H7 (cell line): ENCODE measurements at places on chromosomes 5 and 9. TPM values are rescaled to one million over a fixed set of nuclear protein-coding genes. Genes with fewer than 3 reads are reported as not detected.

GRCh38 chr9:95128177-95128524 lies 189.4 kb downstream of the FANCC start:
- no peak for DNase-seq

GRCh38 chr9:77731008-77731698 lies 83.0 kb upstream of the GNA14 start:
- DNase-seq: no peak

DNA sequence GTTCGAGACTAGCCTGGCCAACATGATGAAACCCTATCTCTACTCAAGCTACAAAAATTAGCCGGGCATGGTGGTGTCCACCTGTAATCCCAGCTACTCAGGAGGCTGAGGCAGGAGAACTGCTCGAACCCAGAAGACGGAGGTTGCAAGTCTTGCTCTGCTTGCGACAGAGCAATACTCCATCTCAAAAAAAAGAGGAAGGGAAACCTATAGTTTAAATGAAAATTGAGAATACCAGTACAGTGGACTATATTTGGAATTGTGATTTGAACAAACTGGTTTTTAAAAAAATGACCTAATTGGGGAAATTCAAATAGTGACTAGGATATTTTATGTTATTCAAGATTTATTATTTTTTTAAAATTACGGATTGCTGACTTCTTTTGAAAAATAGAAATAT lies 33.2 kb downstream of the DIAPH1 start:
- no peak for DNase-seq

Gene RNF180
- 1.2 and 1.8 TPM in 2 replicates for total RNA-seq

- DNase-seq: no peak
Measured at GRCh38 chr5:28313953-28314352, 1275.6 kb upstream of the CDH9 start.
